Endodermal cell (in vitro differentiated cells): ENCODE measurements at places on chromosomes 7 and 10. TPM values are rescaled to one million over a fixed set of nuclear protein-coding genes. Genes with fewer than 3 reads are reported as not detected.
A peak's percentile ranks its signal among the peaks of the same experiment; 100 is the strongest.

GRCh38 chr7:141042222-141043193 lies 27.8 kb upstream of the MRPS33 start:
- H3K4me1 ChIP-seq = no peaks in the 10 kb centered on the region
- no peaks in the 10 kb centered on the region for H3K36me3 ChIP-seq
- no peak for DNase-seq
- no peak overlapping the region for H3K4me3 ChIP-seq

- no peaks in the 10 kb centered on the region for H3K4me1 ChIP-seq
- DNase-seq = no peak
- H3K27ac ChIP-seq = no peak overlapping the region
- no peaks in the 10 kb centered on the region for H3K27me3 ChIP-seq
- H3K36me3 ChIP-seq = peaks cover 18% of the 10 kb centered on the region
- H3K4me3 ChIP-seq = no peak overlapping the region
Measured at GRCh38 chr10:106576534-106576933, 588.0 kb downstream of the SORCS1 start.

- H3K36me3 ChIP-seq = peaks cover 5% of the 10 kb centered on the region
- DNase-seq = no peak
- H3K4me1 ChIP-seq = peaks cover 9% of the 10 kb centered on the region
Measured at GRCh38 chr10:104321226-104321625, 17.0 kb downstream of the ITPRIP start.

DNA sequence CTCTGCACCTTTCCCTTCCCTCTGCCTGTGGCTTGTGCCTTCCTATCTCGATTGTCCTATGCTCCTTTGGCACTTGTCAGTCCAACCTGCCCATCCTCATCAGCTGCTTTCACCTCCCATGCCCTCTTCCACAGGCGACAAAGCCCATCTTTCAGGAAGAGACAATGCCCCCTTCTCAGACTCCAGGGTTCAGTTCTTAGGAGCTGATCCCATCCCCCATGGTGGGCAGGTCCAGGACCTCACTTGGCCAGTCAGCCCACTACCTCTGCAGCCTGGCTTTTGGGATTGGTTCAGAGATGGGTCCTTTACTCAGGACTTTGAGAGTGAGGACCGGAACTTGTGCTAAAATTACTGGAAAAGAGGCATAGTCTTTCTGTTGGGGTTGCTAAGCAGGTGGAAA lies 74.0 kb upstream of the NANOS1 start:
- DNase-seq = peak; percentile 56
- H3K27me3 ChIP-seq = no peaks in the 10 kb centered on the region
- H3K4me3 ChIP-seq = no peak overlapping the region
- H3K4me1 ChIP-seq = peaks cover 4% of the 10 kb centered on the region
- H3K27ac ChIP-seq = no peak overlapping the region

The AKR1C4 gene
- not detected in 3 replicates for total RNA-seq

The HTR5A gene
- total RNA-seq = 0.46 TPM in 1 of 3 replicates, not detected in the others

The TSPAN13 gene
- 41.1 to 52.5 TPM (median 51.2 TPM) in 3 replicates for total RNA-seq

GRCh38 chr10:34292675-34293074 lies 522.4 kb downstream of the PARD3 start:
- no peak overlapping the region for H3K4me3 ChIP-seq
- H3K27ac ChIP-seq = no peak overlapping the region
- no peaks in the 10 kb centered on the region for H3K27me3 ChIP-seq
- peaks cover 4% of the 10 kb centered on the region for H3K4me1 ChIP-seq
- DNase-seq = no peak

GRCh38 chr7:106225856-106226255 lies 58.9 kb downstream of the NAMPT start:
- H3K4me3 ChIP-seq = no peak overlapping the region
- DNase-seq = no peak
- H3K27ac ChIP-seq = no peak overlapping the region
- no peaks in the 10 kb centered on the region for H3K27me3 ChIP-seq
- H3K4me1 ChIP-seq = no peaks in the 10 kb centered on the region

GRCh38 chr7:71364551-71364950 lies 232.6 kb downstream of the GALNT17 start:
- no peak overlapping the region for H3K27ac ChIP-seq
- H3K4me3 ChIP-seq = no peak overlapping the region
- peaks cover 38% of the 10 kb centered on the region for H3K36me3 ChIP-seq
- DNase-seq = no peak
